Activated T-helper 1 cell treated with anti-CD3 and anti-CD28 coated beads, Interleukin-12 subunit alpha, Interleukin-12 subunit beta, Interleukin-2, Interleukin-4 antibody, amounts not matched to agents 30 ng/mL and 10 ng/mL and 1 ng/mL, durations not matched to agents 14 hours and 24 hours and 36 hours (primary cell): ENCODE measurements at places on chromosomes 2 and 18. TPM values are rescaled to one million over a fixed set of nuclear protein-coding genes. Genes with fewer than 3 reads are reported as not detected.

Gene BCL2
- 95.9 and 97.1 TPM in 2 replicates for total RNA-seq

Gene ORC2
- total RNA-seq: 63.1 and 63.3 TPM in 2 replicates

Gene CLEC4F
- total RNA-seq: 0.10 TPM in 1 of 2 replicates, not detected in the other

Gene HTR2B
- not detected in 2 replicates for total RNA-seq

Gene SNRNP200
- 192 and 196 TPM in 2 replicates for total RNA-seq

Gene OSR1
- not detected in 2 replicates for total RNA-seq

Gene HAAO
- 0.37 and 0.86 TPM in 2 replicates for total RNA-seq

Gene CD28
- total RNA-seq: 132 and 133 TPM in 2 replicates

Gene IL18R1
- 57.8 and 61.3 TPM in 2 replicates for total RNA-seq

Gene ALPG
- total RNA-seq: not detected in 2 replicates

Gene REG1B
- total RNA-seq: not detected in 2 replicates

Gene HOXD10
- not detected in 2 replicates for total RNA-seq

Gene RIT2
- not detected in 2 replicates for total RNA-seq

Gene KCNS3
- 0.07 TPM in 1 of 2 replicates, not detected in the other for total RNA-seq

Gene SCG2
- total RNA-seq: not detected in 2 replicates

Gene FBXO41
- 29.3 and 30.9 TPM in 2 replicates for total RNA-seq

Gene FBXO36
- total RNA-seq: 0.31 and 0.42 TPM in 2 replicates

Gene IL1R2
- total RNA-seq: 1.1 and 1.3 TPM in 2 replicates
